ENCODE measurements at places on chromosomes 13 and 19.

DNA sequence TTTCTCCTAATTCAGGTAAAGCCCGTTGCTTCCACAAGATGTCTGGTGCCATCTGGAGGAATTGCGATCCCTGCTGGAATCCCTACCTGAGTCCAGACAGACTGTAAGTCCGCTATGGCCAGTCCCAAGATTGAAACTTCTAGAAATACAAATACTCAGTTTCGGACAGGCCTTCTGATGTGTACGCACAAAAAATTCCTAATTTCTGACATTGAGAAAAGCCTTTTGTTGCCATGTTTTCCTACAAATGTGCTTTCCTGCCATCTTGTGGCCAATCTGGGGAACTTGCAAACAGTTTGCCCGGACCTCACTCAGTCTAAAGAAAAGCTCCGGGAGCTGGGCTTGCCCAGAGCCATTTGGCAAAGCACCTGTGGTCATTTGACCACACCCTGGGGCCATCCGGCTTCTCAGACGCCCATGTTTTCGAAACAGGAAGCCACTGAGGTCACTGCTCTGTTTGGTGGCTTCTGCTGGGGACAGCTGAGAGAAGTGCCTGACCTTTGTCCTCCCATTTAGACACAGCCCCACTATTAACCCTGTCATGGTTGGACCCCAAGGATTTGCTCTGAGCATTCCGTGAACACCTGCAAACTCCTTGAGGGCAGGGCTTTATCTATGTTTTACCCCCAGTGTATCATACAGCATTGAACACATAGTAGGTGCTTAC lies 79.4 kb downstream of the SLC15A1 start:
- peak; percentile 34 for DNase-seq

- DNase-seq: no peak
Measured at GRCh38 chr13:32165796-32166195, 134.2 kb downstream of the FRY start.

DNA sequence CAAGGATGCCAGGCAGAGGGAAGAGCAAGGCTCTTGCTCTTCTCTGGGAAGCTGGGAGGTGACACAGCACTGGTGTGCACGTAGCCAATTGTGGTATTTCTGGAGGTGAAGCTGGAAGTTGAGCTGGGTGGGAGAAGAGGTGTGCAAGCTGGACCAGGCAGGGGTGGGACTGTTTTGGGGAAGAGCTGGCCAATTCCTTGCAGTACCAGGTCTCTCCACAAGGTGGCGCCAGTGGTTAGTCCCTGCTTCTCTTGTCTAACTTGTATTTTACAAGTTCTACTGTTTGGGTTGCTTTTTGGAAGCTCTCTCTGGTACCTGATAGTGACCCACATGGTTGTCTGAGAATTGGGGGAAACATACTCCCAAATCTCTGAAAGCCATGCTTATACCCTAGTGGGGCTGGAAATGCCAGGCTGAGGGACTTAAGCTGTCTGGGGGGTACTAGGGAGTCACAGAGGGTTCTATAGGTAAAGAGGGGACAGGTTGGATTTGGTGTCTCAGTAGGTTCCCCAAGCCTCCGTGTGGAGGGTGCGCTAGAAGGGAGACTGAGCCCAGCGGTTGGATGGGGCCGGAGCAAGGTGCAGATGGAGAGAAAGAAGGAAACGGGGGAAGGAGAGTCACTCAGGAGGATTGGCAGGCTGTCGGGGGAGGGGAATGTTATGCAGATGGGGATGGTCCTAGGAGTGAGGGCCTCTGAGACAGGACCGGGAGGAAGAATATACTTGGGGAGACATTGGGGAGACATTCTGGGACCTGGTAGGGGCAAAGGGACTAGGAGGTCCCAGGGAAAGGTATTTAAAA lies 3.0 kb downstream of the HPN start:
- DNase-seq: peak; percentile 48

GRCh38 chr13:41660411-41660810 lies 203.1 kb downstream of the RGCC start:
- DNase-seq: no peak

GRCh38 chr19:5178841-5179240 lies 161.8 kb downstream of the PTPRS start:
- no peak for DNase-seq

GRCh38 chr13:100363285-100363711 lies 225.3 kb downstream of the GGACT start:
- no peak for DNase-seq

DNA sequence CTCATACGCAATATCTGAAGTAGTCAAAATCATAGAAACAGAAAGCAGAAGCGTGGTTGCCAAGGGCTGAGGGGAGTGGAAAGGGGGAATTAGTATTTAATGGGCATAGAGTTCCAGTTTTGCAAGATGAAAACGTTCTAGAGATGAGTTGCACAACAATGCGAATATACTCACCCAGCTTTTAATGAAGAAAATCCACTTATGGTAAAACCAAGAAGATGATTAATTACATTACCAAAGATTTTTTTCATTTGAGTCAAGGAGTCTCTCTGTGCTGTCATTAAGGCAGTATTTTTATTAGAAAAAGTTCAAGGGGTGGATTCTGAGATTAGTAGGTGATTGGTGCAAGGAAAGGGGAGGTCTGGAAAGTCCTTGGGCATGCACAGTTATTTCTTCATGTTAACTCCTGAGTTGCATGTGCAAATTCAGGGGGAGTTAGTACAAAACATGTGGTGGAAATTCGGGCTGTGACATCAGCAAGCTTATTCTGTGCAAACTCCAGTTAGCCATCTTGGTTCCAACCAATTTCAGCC lies 6.9 kb upstream of the CBY2 start:
- no peak for DNase-seq

DNA sequence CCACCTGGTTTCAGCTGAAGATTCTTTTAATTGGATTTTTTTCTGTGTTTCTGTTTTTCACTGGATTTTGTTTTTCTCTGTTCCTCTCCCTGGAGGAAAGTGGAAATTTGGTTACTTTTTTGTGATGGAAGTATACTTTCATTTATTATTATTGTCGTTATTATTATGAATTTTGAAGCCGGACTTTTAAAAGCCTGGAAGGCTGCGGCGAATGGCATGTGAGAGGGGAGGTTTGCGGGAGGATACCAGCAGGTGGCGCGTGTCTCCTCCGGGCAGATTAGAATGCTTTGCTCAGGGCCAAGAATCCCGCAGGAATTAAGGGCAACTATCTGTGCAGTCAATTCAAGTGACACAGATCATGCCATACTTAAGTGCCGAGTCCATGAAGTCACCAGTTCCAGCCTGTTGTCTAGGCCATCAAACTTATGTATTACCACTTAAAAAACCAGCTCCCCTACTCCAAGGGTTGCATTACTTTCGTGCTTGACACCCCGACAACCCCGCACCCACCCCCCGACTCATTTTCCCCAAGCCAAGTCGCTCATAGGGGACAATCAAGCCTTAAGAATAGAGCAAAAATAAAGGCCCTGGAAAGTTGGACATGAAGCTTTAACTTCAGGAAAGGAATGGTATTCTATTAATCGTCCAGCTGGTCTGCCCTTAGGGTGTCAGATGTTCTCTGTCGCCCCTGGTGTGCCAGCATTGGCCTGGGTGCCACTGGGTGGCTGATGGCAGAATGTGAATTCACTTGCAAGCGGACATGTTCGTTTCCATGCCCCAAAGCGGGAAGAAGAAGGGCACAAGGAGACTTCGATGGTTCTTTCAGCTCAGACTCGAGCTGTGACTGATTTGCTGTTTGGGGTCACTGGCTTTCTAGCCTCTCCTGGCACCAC lies 1.3 kb upstream of the LRCH1 start:
- peak; percentile 55 for DNase-seq

DNA sequence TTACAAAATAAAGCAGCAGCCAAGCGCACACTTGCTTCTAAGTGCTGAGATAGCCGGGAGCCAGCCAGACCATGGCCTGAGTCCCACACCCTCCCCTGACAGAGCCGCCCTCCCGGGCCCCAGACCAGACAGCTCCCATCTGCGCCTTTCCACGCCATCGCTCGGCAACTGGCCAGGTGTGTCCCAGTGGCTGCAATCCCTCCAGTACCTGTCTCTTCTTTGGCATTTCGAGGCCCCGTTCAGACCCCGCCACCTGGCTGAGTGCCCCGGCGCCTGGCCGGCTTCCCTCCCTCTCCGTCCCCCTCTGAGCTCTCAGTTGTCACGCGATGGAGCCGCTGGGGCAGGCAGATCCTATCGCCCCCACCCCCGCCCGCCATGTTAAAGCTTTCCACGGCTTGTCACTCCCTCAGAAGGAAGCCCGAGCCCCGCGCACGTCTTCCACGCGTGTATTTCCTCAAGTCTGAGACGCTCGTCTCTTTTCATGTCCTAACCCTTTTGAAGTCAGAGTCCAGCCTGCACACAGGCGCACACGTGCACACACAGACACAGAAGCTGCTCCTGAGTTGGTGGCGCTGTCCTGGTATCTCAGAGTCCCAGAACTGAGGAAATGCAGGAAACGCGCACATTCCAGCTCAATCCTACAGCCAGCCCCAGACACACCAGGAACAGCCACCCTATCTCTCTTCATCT lies 7.9 kb downstream of the MLLT1 start:
- no peak for DNase-seq

DNA sequence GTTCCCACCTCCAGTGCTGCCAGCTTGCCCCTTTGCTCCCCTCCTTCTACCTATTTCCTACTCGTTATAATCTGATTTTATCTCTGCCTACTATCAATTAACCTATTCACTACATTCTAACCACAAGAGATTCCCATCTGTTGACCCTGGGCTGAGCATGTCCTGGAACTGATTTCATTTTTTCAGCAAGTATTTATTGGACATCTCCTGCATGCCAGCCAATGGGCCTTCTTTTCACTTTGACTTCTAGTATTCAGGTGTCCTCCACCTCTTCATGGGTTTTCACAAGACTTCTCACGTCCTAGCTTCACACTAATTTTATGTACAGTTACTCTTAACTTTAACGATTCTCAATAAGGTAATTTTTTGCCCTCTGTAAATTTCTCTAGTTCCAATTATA lies 282.7 kb upstream of the KLHL1 start:
- DNase-seq: no peak

DNA sequence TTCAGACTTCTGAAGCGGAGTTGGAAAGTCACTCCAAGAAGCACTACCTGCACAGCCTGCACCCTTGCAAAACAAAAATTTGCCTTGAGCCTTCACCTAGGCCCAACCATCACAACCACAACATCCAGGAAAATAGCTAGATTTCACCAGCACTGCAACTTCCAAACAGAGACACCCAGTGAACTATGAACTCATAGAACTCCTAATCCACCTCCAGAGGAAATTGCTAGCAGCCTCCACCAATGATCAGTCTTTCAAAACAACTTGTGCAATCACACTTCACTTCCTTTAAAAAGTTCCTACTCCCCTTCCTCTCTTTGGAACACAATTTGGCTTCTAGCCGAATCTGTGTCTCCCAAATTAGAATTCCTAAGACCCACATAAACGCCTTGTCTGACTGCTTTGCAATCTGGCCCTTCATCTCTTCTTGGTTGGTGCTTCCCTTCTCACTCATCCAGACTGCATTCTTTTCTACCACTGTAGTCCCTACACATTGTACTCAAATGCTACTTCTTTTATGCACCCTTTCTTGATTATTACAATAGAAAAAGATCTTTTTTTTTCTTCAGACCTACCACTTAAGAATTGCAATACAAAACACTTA lies 489.2 kb upstream of the ARGLU1 start:
- DNase-seq: no peak

- no peak for DNase-seq
Measured at GRCh38 chr19:4977299-4978174, 8.6 kb downstream of the KDM4B start.

DNA sequence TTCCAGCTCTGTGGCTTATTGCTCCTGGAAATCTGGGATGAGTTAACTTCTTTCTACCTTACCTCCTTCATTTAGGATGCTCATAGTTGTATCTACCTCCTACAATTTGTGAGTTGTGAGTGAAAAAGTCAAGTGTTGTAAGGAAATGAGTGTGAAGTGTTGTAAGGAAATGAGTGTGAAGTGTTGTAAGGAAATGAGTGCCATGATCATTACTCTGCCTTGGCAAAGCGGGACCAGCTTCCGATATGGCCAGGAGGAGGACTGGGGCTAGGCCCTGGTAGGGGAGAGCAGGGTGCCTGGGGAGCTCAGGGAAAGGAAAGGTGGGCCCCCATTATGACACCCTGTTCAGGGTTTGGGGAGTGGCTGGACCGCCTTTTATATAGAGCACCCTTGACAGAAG lies 435.2 kb downstream of the FGF9 start:
- no peak for DNase-seq

DNA sequence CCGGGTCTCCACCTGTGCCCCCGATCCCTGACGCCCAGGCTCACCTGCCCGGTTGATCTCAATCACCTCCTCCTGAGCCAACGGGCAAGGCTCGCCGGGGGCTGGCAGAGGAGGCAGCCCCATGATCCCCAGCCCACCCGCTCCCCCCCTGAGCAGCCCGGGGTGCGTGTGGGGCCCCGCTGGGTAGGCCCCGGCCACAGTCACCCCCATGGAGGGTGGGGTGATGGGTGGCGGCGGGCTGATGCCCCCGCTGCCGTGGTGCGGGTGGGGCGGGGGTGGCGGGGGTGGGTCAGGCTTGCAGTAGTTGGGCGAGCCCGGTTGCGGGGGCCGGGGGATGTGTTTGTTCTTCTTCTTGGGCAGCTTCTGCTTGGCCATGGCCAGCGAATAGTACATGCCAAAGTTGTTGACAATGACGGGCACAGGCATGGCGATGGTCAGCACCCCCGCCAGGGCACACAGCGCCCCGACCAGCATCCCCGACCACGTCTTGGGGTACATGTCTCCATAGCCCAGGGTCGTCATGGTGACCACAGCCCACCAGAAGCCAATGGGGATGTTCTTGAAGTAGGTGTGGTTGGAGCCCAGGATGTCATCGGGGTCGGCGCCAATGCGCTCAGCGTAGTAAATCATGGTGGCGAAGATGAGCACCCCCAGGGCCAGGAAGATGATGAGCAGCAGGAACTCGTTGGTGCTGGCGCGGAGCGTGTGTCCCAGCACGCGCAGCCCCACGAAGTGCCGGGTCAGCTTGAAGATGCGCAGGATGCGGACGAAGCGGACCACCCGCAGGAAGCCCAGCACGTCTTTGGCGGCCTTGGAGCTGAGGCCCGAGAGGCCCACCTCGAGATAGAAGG lies 6.0 kb downstream of the KCNC3 start:
- no peak for DNase-seq

GRCh38 chr13:30719525-30719914 lies 15.8 kb upstream of the ALOX5AP start:
- DNase-seq: no peak

DNA sequence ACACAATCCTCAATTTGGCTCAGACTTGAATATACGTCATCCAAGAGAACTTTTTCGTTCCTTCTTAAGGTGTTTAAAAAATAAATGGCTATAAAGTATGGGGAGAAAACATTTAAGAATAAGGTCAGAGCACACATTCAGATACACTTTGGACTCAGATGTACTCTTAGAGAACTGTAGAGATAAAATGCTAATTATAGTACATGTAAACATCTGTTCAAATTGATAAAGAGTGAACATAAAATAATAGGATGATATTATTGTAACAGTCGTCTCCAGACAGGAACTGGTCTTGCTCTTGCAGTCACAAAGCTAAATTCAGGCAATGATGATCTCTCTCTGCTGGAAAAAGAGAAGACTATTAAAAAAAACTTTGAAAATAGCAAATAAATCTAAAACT lies 91.4 kb downstream of the RBM26 start:
- no peak for DNase-seq

- DNase-seq: peak; percentile 79
Measured at GRCh38 chr19:16283210-16284061, 41.2 kb upstream of the KLF2 start.

GRCh38 chr13:41053384-41053826 lies 7.9 kb upstream of the WBP4 start:
- no peak for DNase-seq
